ENCODE measurements at places on chromosomes 7 and 10. TPM values are rescaled to one million over a fixed set of nuclear protein-coding genes. Genes with fewer than 3 reads are reported as not detected.

- DNase-seq = no peak
- no peak overlapping the region for H3K27ac ChIP-seq
- H3K27me3 ChIP-seq = no peaks in the 10 kb centered on the region
- H3K4me1 ChIP-seq = no peaks in the 10 kb centered on the region
Measured at GRCh38 chr7:50221028-50221427, 83.5 kb upstream of the IKZF1 start.

DNA sequence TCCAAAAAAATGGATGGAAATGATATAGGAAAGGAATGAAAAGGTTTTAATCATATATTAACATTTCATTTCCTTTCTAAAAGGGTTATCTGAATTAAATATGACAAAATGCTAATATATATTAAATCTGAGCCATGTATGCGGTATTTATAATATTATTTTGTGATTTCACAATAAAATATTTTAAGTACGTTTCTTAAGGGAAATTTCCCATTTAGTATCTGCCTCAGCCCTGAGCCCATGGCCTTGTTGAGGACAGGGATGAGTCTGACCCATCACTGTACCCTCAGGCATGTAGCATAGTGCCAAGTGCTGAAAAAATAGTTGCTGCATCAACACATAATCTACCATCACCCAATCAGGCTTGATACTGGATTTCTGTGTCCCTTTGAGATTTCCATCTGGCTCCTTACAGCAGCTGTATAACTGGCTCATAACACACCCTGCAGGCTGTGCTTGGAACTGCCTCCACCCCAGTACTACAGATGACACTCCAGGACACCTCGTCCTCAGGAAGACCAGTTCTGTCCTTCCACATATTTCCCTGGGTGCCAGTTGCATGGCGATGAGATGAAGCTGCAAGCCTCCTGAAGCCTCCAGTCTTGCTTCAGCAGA is 59.4 kb upstream of the ASAH2 start:
- no peaks in the 10 kb centered on the region for H3K4me1 ChIP-seq
- DNase-seq = no peak
- H3K27me3 ChIP-seq = no peaks in the 10 kb centered on the region
- no peak overlapping the region for H3K4me3 ChIP-seq
- H3K27ac ChIP-seq = no peak overlapping the region

ACTR3C gene
- 68.7 TPM for total RNA-seq

GRCh38 chr7:10070899-10071298 is 902.8 kb upstream of the PHF14 start:
- H3K4me3 ChIP-seq = no peak overlapping the region
- H3K4me1 ChIP-seq = no peaks in the 10 kb centered on the region
- no peaks in the 10 kb centered on the region for H3K27me3 ChIP-seq
- no peaks in the 10 kb centered on the region for H3K36me3 ChIP-seq
- no peak for DNase-seq
- no peak overlapping the region for H3K27ac ChIP-seq

- H3K4me1 ChIP-seq = peaks cover 67% of the 10 kb centered on the region
- DNase-seq = no peak
- H3K27ac ChIP-seq = peak overlapping the region; percentile 84
Measured at GRCh38 chr10:73909540-73910115, 1.3 kb upstream of the PLAU start.

OPN1SW gene
- total RNA-seq = not detected

Measured in stomach (tissue), 19 donors.